ENCODE measurements at places on chromosomes 3 and 15. TPM values are rescaled to one million over a fixed set of nuclear protein-coding genes. Genes with fewer than 3 reads are reported as not detected.

ERICH6 gene
- total RNA-seq: not detected

CACNA1D gene
- total RNA-seq: 39.2 TPM

- H3K27ac ChIP-seq: no peak overlapping the region
- H3K4me3 ChIP-seq: no peak overlapping the region
- H3K36me3 ChIP-seq: no peaks in the 10 kb centered on the region
- no peak for DNase-seq
- H3K27me3 ChIP-seq: no peaks in the 10 kb centered on the region
Measured at GRCh38 chr15:75227663-75228280, 26.1 kb downstream of the C15orf39 start.

TMEM207 gene
- not detected for total RNA-seq

P3H2 gene
- 70.5 TPM for total RNA-seq

DNA sequence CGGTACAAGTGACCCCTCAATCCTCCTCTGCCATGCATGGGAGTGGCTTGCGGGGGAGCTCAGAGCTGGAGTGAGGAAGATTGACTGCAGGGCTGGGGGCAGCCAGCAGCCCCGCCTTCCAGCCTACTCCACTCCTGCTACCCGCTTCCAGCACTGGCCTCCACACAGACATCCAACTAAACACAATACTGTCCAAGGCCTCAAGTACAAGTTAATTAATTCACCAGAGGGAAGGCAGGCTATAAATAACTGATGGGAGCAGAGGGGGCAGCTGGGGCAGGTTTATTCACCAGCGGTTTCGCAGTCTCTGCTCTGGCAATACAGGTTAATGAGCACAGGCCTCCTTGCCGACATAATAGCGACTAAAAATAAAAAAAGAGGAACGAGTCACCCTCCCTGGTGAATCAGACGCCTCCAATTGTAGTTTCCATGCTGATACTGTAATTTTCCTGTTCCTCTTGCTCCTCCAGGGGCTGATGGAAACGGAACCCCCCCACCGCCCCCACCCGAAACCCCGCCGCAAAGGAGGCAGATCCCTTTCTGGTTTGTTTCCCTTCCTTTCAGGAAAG is 166.4 kb upstream of the TLE3 start:
- no peak overlapping the region for H3K4me3 ChIP-seq
- peaks cover 40% of the 10 kb centered on the region for H3K4me1 ChIP-seq
- no peak for DNase-seq
- H3K27ac ChIP-seq: no peak overlapping the region

PRR20G gene
- not detected for total RNA-seq

SLCO2A1 gene
- total RNA-seq: 56.2 TPM

- no peaks in the 10 kb centered on the region for H3K36me3 ChIP-seq
- peak overlapping the region; percentile 38 for H3K27ac ChIP-seq
- no peak overlapping the region for H3K4me3 ChIP-seq
- H3K4me1 ChIP-seq: peaks cover 25% of the 10 kb centered on the region
- peak; percentile 37 for DNase-seq
Measured at GRCh38 chr3:186209810-186210752, 101.2 kb upstream of the ETV5 start.

PPP1R14D gene
- not detected for total RNA-seq

DNA sequence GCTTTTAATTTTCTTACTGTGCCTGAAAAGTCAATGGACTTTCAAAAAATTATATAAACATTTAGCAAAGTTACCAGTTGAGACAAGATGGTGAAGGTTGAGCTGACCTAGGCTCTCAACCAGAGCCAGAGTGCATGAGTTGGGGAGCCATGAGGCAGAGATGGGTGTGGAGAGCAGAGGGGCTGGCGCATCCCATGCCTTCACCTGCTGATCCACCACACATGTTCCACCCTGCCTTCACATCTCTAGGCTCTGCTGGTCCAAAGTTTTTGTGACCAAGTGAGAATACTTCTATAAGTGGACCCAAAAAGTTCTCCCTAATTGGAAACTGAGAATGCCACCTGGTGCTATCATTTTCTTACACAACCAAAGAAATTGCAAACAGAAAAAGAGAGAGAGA is 47.3 kb downstream of the CCR3 start:
- H3K4me1 ChIP-seq: no peaks in the 10 kb centered on the region
- no peaks in the 10 kb centered on the region for H3K36me3 ChIP-seq
- H3K4me3 ChIP-seq: no peak overlapping the region
- no peaks in the 10 kb centered on the region for H3K27me3 ChIP-seq
- no peak for DNase-seq

GRCh38 chr3:138898301-138898700 is 48.6 kb downstream of the FOXL2 start:
- H3K27ac ChIP-seq: peak overlapping the region; percentile 7
- no peaks in the 10 kb centered on the region for H3K27me3 ChIP-seq
- no peaks in the 10 kb centered on the region for H3K4me1 ChIP-seq
- no peak overlapping the region for H3K4me3 ChIP-seq

DNA sequence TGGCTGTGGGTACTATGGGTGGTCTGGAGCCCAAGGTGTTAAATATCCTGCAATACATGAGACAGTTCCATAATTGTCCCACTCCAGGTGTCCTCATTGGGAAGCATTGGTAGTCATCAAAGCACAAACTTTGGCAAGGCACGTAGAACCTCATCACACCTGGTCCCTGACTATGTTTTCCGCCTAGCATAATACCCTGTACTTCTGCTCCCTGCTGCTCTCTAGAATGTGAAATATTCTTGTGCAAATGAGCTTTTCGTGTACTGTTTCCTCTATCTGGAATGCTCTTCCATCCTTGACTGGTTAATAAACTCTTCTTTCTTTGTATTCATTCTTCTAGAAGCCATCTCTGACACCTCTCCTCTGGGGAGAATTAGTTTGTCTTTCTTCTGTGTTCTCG is 103.2 kb downstream of the EBLN2 start:
- no peaks in the 10 kb centered on the region for H3K27me3 ChIP-seq
- no peak overlapping the region for H3K4me3 ChIP-seq
- no peaks in the 10 kb centered on the region for H3K4me1 ChIP-seq
- H3K36me3 ChIP-seq: no peaks in the 10 kb centered on the region
- DNase-seq: no peak
- no peak overlapping the region for H3K27ac ChIP-seq

DNA sequence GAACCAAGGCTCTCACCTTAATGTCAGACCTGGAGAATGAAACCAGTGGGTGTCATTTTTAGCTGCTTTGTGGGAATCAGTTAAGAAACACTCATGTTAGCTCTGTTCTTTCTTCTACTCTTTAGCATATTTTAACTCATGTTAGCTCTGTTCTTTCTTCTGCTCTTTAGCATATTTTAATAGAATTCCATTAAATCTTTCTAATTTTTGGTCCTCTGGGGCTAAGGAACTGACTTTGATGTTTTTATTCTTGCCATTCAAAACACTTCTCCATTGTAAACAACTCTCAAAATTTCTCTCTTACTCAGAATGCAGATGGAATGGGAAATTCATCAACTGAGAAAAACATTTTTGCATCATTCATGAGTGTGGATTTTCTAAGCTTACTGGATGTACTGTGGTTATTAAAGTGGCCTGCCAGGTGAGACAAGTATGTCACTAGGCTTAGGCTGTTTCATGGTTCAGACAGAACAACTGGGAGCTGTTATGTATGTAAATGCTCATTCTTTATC is 680.6 kb downstream of the ROBO2 start:
- no peaks in the 10 kb centered on the region for H3K4me1 ChIP-seq
- H3K36me3 ChIP-seq: no peaks in the 10 kb centered on the region
- no peak overlapping the region for H3K27ac ChIP-seq
- DNase-seq: no peak

SNX22 gene
- total RNA-seq: 9.6 TPM

FETUB gene
- not detected for total RNA-seq

- DNase-seq: no peak
- no peak overlapping the region for H3K4me3 ChIP-seq
- peaks cover 40% of the 10 kb centered on the region for H3K36me3 ChIP-seq
Measured at GRCh38 chr15:80951941-80952340, 37.7 kb downstream of the MESD start.

- no peaks in the 10 kb centered on the region for H3K27me3 ChIP-seq
- no peaks in the 10 kb centered on the region for H3K4me1 ChIP-seq
- DNase-seq: no peak
- no peak overlapping the region for H3K4me3 ChIP-seq
Measured at GRCh38 chr3:122586098-122586497, 8.6 kb downstream of the PARP15 start.

GOLGA8J gene
- not detected for total RNA-seq

GRCh38 chr3:46670891-46671427 is 22.5 kb downstream of the ALS2CL start:
- peaks cover 58% of the 10 kb centered on the region for H3K36me3 ChIP-seq
- H3K4me1 ChIP-seq: peaks cover 9% of the 10 kb centered on the region
- H3K4me3 ChIP-seq: no peak overlapping the region

SLC24A5 gene
- total RNA-seq: not detected

IL20RB gene
- 1.0 TPM for total RNA-seq

- no peak overlapping the region for H3K27ac ChIP-seq
- no peaks in the 10 kb centered on the region for H3K27me3 ChIP-seq
- no peak overlapping the region for H3K4me3 ChIP-seq
- H3K4me1 ChIP-seq: no peaks in the 10 kb centered on the region
Measured at GRCh38 chr3:114323546-114324254, 29.9 kb downstream of the TIGIT start.

DNA sequence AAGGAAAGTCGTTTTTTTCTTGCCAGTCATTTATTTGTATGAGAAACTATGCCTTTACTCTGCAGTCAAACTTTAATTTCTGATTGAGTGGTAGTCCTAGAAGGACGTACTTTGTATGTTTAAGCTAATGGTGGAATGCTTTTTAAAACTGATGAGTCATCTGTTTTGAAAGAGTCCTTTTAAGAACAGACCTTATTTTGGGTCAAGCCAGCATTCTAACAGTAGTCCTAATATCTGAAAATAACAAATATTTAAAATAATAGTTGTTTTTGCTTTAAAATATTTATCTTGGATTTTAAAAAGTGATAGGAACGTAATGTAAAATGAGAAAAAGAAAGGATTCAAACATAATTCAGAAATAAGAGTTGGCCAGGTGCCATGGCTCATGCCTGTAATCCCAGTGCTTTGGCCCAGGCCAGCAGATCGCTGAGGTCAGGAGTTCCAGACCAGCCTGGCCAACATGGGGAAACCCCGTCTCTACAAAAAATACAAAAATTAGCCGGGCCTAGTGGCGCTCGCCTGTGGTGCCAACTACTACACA is 1.3 kb upstream of the LRRC58 start:
- no peak for DNase-seq
- H3K27me3 ChIP-seq: no peaks in the 10 kb centered on the region
- peak overlapping the region; percentile 93 for H3K27ac ChIP-seq
- no peak overlapping the region for H3K4me3 ChIP-seq
- H3K4me1 ChIP-seq: peaks cover 16% of the 10 kb centered on the region
- H3K36me3 ChIP-seq: no peaks in the 10 kb centered on the region

GRCh38 chr3:58965865-58966264 is 84.0 kb downstream of the CFAP20DC start:
- no peak for DNase-seq
- H3K4me1 ChIP-seq: no peaks in the 10 kb centered on the region
- H3K27ac ChIP-seq: no peak overlapping the region
- no peaks in the 10 kb centered on the region for H3K36me3 ChIP-seq
- H3K4me3 ChIP-seq: no peak overlapping the region

CDC25A gene
- not detected for total RNA-seq

- no peak overlapping the region for H3K27ac ChIP-seq
- H3K4me3 ChIP-seq: no peak overlapping the region
- H3K36me3 ChIP-seq: no peaks in the 10 kb centered on the region
- H3K27me3 ChIP-seq: no peaks in the 10 kb centered on the region
- no peak for DNase-seq
- no peaks in the 10 kb centered on the region for H3K4me1 ChIP-seq
Measured at GRCh38 chr3:72560846-72561675, 287.2 kb downstream of the SHQ1 start.

DNA sequence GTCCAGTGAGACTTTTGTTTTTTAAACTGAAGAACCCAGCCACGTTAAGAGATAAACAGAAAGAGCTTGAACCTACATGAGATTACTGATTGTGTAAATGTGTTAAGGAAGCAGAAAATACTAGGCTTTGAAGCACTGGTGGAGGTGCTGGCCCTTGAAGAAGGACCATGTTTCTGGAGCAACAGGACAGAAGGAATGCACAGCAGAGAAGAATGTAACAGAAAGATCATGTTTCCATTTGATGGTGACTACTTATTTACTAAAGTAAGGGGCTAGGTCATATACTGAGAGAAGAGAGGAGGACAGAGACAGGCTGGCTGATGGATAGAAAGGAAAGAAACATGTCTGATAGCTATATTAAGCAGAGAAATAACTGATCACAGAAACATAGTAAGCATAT is 88.8 kb downstream of the CLASP2 start:
- H3K36me3 ChIP-seq: peaks cover 31% of the 10 kb centered on the region
- H3K4me3 ChIP-seq: no peak overlapping the region
- H3K27ac ChIP-seq: no peak overlapping the region
- H3K4me1 ChIP-seq: no peaks in the 10 kb centered on the region
- no peaks in the 10 kb centered on the region for H3K27me3 ChIP-seq

AGBL1 gene
- total RNA-seq: 15.7 TPM

ITPKA gene
- total RNA-seq: 0.46 TPM

DNA sequence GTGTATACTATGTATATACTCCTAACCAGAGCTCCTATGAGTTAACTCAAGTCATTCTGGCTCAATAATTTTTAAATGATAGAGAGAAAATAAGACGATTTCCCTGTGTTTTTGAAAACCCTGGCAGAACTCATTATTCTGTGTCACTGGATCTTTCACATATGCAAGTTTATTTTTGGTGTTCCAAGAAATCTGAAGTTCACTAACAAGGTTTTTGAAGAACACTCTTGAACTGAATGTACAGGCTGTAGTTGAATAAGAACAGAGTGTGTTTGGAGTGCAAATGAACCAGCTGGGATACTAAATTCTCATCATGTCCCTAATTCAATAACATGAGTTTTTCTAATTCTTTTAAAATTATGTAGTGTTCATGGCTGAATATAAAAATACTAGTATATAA is 466.9 kb upstream of the SUCLG2 start:
- H3K4me3 ChIP-seq: no peak overlapping the region
- H3K4me1 ChIP-seq: no peaks in the 10 kb centered on the region
- no peaks in the 10 kb centered on the region for H3K27me3 ChIP-seq
- DNase-seq: no peak

GRCh38 chr15:77519540-77519939 is 98.9 kb downstream of the HMG20A start:
- no peaks in the 10 kb centered on the region for H3K4me1 ChIP-seq
- H3K27me3 ChIP-seq: no peaks in the 10 kb centered on the region
- DNase-seq: no peak
- H3K4me3 ChIP-seq: no peak overlapping the region

GRCh38 chr3:30626443-30627180 is 20.2 kb downstream of the TGFBR2 start:
- H3K4me3 ChIP-seq: no peak overlapping the region
- no peaks in the 10 kb centered on the region for H3K27me3 ChIP-seq
- H3K4me1 ChIP-seq: peaks cover 88% of the 10 kb centered on the region
- H3K36me3 ChIP-seq: no peaks in the 10 kb centered on the region
- H3K27ac ChIP-seq: peak overlapping the region; percentile 81

- H3K27me3 ChIP-seq: no peaks in the 10 kb centered on the region
- peak overlapping the region; percentile 79 for H3K27ac ChIP-seq
- no peak overlapping the region for H3K4me3 ChIP-seq
- H3K36me3 ChIP-seq: peaks cover 36% of the 10 kb centered on the region
- DNase-seq: no peak
- H3K4me1 ChIP-seq: peaks cover 7% of the 10 kb centered on the region
Measured at GRCh38 chr15:81310480-81310879, 13.5 kb downstream of the STARD5 start.

All from upper lobe of left lung (tissue), 6 donors.